Caco-2 (cell line): ENCODE measurements at places on chromosomes 13 and 19. TPM values are rescaled to one million over a fixed set of nuclear protein-coding genes. Genes with fewer than 3 reads are reported as not detected.
A peak's percentile ranks its signal among the peaks of the same experiment; 100 is the strongest.

The NKPD1 gene
- total RNA-seq = 2.4 and 2.9 TPM in 2 replicates

The S1PR5 gene
- 0.57 and 0.67 TPM in 2 replicates for total RNA-seq

- H3K27ac ChIP-seq = no peak overlapping the region
- no peaks in the 10 kb centered on the region for H3K4me1 ChIP-seq
- peaks cover 4% of the 10 kb centered on the region; the same call in 1 of the 2 replicates for H3K36me3 ChIP-seq
- H3K27me3 ChIP-seq = no peaks in the 10 kb centered on the region
Observed at GRCh38 chr19:34686455-34686854, 9.0 kb downstream of the ZNF302 start.

- no peaks in the 10 kb centered on the region for H3K4me1 ChIP-seq
- DNase-seq = no peak
- H3K27me3 ChIP-seq = no peaks in the 10 kb centered on the region
Observed at GRCh38 chr19:39420769-39421168, 8.3 kb downstream of the PLEKHG2 start.

DNA sequence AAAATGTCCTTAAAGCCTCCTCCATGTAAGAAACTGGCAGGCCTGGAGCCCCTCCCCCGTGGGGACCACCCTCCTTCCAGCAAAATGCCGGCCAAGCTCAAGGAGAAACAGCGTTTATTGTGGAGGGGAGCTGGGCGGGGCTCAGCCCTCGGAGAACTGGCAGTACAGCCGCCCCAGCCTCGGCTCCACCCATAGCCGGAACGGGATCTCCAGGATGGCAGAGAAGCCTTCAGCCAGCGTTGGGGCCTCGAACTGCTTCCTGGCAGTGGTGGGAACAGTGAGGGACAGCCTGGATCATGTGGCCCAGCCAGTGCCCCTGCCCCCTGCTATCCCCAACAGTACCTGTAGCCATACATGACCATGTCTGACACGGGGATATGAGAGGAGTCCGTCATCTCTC, 6.3 kb downstream of the PNKP start:
- peak overlapping the region; percentile 45 for H3K27ac ChIP-seq
- H3K27me3 ChIP-seq = no peaks in the 10 kb centered on the region
- H3K4me3 ChIP-seq = no peak overlapping the region

DNA sequence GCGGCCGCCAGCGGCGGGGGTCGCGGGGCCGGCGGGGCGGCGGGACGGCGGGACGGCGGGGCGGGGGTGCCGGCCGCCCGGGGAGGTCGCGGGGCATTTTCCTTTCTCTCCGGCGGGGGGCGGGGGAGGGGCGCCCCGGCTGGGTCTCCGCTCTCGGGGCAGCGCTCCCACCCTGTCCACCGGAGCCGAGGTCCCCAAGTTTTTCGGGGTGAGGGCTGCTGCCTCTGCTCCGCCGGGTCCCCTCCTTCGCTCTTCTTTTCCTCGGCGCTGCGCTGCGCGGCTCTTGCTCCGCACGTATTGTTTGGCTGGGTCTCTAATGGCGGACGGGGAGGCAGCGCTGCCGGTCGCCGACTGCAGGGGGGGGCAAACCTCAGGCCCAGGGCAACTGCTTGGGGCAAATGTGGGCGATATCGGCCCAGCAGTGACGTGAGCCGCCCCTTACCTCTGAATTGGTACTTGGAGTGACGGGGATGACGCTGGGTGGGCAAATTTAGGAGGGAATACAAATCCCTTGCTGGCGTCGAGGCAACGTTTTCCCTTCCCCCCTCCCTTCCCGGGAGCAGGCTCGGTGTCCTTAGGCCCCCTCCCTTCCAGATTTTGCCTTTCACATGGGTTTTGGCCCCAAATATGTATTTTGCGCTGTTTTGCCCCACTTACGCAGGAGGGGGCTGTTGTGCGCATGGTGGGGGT, 759 bp downstream of the ZMYM2 start:
- H3K27me3 ChIP-seq = no peaks in the 10 kb centered on the region
- no peaks in the 10 kb centered on the region for H3K36me3 ChIP-seq
- peak overlapping the region; percentile 91 for H3K4me3 ChIP-seq
- DNase-seq = peak; percentile 64
